ENCODE measurements at places on chromosomes 12 and 14.

DNA sequence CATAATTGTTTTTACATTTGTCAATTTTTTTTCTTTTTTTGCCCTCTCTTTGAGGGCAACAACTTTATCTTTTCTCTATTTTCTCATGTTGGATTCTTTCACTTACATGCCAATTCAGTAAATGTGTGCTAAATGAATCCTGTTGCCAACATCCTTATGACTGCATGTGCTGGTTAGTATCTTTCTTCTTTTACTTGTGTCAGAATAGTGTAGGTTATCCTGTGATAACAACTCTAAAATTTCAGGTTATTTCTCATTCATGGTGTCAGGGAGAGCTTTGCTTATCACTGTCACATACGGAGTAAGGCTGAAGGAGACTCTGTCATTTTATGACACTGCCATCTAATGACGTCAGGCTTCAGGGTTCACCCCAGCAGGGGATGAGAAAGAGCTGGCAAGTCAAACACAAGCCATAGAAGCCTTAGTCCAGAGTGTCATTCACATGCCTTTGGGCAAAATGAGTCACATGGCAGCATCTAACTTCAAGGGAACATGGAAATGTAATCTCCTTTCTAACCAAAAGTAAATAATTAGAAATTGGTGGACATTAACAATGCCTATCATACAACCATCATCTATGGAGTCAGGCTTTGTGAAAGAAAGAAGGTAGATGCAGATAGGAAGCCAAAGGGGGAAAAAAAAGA lies 242.5 kb upstream of the ATP2B1 start:
- peak; percentile 84 for DNase-seq

DNA sequence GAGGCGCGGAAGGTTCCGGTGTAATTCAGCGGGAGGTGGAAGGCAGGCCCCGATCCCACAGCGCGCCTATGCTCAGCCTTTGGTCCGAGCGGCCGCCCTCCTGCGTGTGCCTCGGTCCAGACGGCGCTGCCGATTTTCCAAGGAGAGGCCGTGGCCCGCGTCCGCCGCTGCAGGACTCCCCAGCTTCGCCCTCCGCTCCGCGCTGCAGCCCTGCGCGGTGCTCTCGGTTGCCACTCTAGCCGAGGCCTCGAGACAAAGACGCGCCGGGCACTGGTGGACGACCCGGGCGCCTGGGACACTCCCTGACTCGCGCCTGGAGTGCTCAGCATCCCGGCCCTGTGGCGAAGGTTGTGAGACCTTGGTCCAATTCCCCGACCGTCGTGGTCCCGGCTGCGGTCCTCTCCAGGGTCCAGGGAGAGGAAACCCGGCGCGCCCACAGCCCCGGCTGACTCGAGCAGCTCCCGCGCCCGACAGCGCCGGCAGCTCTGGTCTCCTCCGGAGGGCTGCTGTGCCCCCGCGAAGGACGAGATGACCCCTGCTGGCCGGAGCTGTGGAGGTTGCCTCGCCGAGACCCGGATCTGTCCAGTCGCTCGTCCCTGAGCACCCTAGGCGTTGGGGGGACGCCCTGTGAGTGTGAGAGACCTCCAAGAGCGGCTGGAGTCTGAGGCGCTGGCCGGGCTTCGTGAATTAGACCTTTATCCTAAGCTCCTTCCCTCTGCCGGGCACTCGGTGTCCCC lies 6.5 kb downstream of the HOXC12 start:
- DNase-seq: peak; percentile 25

- no peak for DNase-seq
Measured at GRCh38 chr14:64493455-64493854, 10.2 kb downstream of the ZBTB25 start.

DNA sequence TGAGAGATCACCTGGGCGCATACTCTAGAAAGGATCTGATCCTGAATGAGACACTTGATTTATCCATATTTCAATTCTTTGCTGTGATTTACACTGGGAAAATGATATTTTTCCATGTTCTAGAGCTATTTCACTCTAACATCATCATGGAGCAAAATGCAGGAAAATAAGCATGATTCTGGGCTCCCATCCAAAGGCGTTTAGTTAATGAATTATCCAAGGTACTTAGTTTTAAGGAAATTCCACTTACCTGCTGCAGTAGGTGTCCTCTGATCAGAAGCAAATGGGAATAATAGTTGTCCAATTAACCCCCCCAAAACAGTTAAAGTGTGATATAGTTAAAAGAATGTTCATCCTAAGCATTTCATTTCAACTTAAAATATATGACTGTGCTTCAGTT lies 204.5 kb upstream of the PRKD1 start:
- DNase-seq: no peak

DNA sequence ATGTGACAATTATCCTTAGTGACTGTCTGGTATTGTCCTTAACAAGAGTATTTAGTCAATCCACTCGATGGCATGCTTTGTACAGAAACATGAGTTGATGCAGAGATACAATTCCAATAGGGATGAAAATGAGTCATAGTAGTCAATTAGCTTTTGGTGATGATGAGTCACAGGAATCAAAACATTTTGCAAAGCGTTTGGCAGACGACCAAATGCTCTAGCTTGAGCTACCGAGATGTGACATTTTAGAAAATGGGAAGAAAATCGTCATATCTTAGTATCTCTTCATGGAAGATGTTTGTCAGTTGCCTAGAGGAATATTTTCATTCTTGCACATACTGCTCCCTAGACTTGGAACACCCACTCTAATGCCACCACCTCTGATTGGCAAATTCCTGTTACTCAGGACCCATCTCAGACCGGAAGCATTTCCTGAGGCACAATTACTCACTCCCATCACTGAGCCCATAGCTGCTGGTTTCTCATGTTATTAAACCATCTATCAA lies 95.0 kb downstream of the LMNTD1 start:
- peak; percentile 96 for DNase-seq

GRCh38 chr12:88266806-88267360 lies 124.8 kb downstream of the TMTC3 start:
- no peak for DNase-seq

DNA sequence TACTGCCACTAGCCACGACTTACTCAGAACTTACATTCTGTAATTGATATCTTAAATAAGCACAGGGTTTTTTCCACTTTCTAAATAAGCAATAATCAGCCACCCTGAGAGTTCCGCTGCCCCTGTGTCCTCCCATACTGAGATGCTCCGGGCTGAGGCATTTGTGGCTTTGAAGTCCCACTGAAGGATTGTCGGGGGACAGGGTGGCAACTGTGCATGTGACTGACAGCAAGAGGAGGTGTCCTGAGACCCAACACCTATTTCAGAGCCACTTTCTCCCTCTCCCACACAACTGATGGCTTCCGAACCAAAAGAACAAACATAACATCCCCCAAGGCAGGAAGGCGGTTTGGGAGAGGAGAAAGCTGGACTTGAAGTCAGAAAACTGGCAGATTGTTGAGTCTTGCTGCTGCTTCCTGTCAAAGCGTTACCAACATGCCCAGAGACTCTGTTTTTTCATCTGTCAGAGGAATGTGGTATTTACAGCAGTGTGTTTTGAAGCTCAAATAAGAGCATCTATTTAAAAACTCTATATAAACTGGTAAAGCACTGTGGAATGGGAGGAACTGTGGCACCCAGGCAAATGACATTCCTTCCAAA lies 157.9 kb upstream of the FKBP4 start:
- no peak for DNase-seq

DNA sequence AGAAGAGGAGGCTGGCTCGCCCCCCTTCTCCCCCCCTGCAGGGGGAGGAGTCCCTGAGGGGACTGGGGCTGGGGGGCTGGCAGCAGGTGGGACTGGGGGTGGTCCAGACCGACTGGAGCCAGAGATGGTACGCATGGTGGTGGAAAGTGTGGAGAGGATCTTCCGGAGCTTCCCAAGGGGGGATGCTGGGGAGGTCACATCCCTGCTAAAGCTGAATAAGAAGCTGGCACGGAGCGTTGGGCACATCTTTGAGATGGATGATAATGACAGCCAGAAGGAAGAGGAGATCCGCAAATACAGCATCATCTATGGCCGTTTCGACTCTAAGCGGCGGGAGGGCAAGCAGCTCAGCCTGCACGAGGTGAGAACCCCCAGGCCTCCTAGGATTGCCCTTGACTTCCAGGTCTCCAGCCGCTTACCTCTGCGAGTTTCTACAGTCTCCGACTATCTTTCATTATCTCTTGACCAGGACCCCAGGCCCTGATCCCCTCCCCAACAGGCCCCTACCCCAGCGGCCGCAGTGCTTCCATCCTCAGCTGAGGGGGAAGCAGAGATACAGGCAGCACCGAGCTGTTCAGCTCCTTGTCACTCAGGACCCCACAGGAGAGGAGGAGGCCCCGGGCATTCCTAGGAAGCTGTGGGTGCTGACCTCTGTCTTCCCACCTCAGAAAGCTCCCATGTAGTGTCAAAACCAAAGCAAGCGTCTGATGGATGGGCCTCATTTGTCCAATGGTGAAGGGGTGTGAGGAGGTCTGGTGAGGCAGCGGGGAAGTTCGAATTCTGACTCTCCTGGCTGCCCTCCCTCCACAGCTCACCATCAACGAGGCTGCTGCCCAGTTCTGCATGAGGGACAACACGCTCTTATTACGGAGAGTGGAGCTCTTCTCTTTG lies 3.0 kb downstream of the NAB2 start:
- DNase-seq: no peak

DNA sequence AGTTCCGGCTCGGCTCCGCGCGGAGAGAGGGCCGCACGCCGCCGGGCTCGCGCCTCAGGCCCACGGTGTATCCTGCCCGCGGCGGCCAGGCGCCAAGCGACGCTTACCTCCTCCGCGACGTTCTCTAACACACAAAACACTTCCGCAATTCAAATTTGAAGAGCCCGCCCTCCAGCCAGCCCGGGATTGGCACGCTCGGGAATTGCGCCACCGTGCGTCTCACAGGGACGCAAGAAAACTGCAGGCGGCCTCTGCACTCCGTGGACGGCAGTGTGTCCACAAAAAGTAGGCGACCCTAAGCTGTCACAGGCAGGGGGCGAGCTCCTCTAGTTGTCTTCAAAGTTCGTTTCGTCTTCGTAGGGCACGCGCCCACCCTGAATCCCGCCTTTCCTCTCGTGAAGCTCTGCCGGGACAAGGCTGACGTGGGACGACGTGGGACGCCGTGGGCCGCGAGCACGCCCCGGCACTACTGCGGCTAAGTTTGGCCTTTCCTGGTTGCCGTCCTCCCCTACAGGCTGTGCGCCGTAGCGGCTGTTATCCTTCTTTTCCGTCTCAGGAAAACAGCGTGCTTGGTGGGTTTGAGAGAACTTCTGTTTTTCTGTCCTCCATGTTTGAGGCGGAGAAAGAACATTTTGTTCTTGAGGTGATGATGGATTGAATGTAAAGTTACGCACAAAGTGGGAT lies at the start of gene MIS18BP1:
Gene MIS18BP1, minus strand, starts transcription at position 133 of the 684 bp plus-strand sequence. CDS start 5,916 bp downstream, outside the sequence.
- peak; percentile 95 for DNase-seq

DNA sequence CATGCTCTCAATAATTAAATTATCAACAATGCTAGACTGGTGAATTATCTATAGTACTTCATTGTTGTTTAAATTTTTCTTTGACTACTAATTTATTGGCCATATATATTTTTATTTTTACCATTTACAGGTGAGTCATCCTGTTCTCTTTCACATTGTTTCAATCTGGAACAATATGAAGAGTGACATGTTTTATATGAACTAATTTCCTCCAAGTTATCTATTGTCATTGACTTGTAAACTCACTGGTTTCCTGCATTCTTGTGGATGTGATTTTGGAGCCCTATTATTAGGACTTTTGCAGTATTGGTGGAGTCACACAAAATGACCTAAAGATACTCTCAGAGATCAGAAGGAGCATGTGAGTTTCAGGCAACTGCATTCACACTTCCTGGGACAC lies 297.7 kb downstream of the AEBP2 start:
- DNase-seq: no peak

DNA sequence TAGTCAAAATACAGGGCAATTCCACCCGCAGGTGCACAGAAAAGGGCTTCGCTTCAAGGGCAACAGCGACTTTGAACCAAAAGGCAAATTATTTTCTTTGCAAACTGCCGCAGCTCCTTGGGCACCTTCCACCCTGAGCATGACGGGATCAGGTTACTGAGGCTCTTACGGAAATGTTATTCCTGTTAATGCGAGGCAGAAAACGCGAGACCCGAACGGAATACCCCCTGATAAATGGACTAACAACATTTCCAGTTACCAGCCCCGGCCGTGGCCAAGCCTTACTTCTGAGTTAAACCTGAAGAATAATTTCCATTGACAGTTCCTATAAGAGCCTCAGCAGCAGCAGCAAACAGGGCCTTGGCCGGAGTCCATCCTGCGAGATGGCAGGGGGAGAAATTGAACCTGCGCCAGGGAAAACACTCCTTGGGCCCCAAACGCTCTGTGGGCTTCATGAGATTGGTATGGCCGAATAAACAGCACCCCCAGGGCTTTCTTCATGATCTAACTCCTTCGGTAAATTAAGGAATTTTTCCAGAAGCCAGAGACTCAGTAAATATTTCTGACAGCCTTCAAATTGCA lies 70.0 kb upstream of the DICER1 start:
- DNase-seq: no peak

- no peak for DNase-seq
Measured at GRCh38 chr12:102299731-102300130, 102.1 kb upstream of the PMCH start.

GRCh38 chr14:100615736-100616695 lies 28.8 kb upstream of the BEGAIN start:
- no peak for DNase-seq

DNA sequence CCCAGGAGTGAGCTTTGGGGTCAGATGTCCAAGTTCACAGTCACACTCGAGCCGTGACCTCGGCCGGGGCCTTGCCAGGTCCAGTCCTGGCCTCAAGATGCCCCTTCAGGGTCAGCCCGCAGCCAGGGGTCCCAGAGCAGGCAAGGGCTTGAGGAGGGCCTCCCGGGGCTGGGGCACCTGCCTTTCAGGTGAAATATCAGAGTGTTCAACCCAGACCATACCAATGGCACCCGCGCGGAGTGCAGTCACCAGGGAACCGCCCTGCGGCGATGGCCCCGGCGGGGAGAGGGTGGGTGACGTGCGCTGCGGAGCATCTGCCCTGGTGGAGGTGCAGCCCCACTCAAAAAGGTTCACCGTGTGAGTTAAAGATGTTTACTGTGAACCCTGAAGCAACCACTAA lies 16.9 kb downstream of the LRCOL1 start:
- DNase-seq: no peak

DNA sequence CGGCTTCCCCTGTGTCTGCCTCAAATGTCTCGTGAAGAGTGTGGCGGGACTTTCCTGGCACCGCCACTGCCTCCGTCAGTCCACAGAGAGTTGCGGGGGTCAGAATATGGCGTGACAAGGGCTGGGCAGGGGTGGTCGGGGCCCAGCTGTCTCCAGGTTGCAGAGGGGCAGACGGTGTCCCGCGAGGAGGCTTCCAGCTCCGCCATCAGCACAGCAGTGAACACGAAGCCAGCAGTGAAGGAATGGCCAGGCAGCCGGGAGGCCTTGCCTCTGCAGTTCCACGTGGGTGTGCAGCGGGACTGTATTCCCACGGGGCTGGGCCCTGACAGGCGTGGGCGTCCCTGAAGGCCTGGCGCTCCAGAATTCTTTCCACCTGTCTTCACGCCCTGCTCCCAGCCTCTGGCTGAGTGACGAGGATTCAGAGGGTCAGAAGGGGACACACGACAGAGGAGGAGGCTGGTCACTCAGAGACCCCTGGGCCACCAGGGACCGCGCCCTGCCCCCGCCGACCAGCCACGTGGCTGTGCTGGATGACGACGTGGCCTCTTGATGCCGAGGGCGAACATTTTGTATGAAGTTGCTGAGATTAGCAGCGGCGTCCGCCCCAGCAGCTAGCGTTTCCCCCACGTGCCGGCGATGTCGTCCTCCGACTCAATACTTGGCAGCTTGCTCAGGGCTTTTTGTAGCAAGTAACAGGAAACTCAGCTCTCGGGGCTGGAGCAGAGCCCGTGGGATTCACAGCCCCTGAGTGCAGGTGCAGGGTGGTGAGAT lies 25.0 kb upstream of the GALNT9 start:
- DNase-seq: no peak

- no peak for DNase-seq
Measured at GRCh38 chr12:85572956-85573355, 263.3 kb downstream of the RASSF9 start.
